ENCODE measurements at places on chromosomes 6 and 20.

DNA sequence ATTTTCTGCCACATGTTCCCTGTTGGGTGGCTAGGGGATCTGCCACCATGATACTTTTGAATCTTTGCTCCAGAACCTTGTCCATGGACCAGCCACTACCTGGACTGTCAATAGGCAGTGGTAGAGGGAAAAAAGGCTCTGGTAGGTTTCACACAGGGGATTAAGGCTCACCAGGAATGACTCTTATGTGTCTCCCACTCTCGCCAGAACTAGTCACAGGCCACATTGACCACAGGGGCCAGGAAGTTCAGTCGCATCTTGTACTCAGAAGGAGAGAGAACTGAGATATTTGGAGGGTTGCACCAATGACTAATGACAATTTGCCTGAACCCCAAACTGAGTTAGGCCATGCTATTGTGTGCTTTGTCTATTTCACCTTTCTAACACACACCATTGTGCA is 23.6 kb upstream of the APCDD1L start:
- DNase-seq: no peak

DNA sequence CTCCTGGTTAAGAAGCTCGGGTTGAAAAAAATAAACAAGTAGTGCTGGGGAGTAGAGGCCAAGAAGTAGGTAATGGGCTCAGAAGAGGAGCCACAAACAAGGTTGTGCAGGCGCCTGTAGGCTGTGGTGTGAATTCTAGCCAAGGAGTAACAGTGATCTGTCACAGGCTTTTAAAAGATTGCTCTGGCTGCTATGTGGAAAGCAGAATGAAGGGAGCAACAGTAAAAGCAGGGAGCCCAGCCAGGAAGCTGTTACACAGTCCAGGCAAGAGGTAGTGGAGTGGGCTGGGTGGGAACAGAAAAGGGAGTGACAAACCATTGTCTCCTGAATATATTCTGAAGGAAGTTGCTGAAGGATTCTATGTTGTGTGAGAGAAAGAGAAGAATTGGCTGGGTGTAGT is 2.0 kb downstream of the HFE start:
- no peak for DNase-seq

GRCh38 chr6:82331031-82331773 is 32.4 kb upstream of the TPBG start:
- peak; percentile 15 for DNase-seq

- no peak for DNase-seq
Observed at GRCh38 chr6:56399250-56399671, 151.9 kb upstream of the COL21A1 start.

DNA sequence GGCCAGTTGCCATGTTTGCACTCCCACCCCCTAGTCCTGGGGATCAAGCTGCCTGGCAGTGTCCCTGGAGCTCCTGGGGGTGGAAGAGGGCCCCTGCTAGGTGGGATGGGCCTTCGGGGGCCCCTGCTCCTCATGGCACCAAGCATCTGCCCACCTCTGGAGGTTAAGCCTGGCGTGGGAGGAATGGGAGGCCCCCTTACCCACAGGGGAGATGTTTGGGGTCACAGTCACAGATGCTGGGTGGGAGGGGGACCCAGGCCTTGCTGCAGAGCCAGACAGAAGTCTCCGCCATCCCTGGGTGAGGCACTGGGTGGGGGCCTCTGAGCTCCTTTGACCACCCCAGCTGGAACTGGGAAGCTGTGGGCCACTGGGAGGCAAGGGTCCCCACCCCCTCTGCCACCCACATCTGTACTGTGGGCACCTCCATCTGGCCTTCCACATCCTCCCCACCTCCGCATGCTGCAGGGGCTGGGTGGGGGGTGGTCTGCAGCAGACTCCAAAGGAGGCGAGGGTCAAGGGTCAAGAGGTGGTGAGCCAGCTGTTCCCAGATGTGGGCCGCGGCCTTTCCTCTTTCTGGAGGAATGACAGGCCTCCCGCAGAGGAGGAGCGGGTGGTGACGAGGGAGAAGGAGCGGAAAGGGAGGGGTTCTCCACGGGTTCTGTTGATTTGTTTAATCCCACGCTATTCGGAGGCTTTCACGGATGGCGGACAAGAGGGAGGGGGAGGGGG is 41.5 kb downstream of the YTHDF1 start:
- no peak for DNase-seq

- no peak for DNase-seq
Observed at GRCh38 chr6:90361174-90361573, 64.5 kb upstream of the BACH2 start.

DNA sequence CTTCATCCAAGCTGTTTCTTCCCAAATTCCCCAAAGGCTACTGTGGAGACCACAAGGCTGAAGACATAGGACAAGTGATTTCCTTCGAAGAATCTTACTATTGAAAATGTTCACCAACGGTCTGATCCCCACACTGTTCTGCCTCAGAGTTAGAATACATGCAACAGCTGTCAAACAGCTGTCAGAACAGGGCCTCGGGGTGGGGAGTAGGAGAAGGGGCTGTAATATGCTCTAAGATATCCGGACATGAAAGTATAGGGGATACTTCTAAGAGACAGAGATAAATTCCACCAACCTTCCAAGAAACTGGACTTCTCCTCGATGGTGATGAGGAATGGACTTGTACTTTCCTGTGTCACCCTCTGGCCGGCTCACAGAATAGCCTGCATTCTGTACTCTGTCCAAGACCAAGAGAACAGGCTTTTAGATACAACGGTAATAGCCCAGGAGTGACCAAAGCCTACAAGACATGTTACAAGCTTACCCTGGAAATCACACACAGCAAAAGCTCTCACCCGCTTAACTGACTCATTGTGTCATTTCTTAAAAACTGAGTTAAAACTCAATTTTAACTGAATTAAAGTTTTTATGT is 69.2 kb upstream of the PTGIS start:
- DNase-seq: no peak

- DNase-seq: no peak
Observed at GRCh38 chr6:45795678-45796077, 220.0 kb downstream of the CLIC5 start.

DNA sequence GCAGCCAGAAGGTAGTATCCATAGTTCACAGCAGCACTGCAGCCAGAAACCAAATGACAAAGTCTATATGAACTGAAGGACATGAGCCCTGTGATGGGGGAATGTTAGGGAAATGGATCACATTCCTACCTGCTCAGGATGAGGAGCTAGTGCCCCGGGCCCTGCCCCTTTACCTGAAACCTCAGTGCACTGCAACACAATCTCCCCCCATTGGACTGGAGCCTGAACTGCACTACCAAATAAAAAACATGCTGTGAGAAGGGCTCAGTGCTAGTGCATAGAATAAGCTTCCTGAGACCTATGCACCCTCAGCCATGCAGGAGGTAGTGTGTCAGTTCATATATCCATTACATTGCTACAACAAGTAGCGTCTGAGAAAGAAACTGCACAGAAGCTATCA is 477.8 kb downstream of the HACE1 start:
- DNase-seq: no peak

DNA sequence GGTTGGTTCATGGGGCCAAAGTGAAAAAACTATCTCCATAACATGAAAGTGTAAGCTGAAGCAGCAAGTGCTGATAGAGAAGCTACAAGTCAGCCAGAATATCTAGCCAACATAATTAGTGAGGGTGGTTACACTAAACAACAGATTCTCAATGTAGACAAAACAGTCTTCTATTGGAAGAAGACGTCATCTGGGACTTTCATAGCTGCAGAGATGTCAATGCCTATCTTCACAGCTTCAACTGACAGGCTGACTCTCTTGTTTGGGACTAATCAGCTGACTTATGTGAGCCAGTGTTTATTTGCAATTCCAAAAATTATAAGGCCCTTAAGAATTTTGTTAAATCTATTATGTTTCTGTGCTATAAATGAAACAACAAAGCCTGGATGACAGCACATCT is 63.2 kb downstream of the GMDS start:
- no peak for DNase-seq

DNA sequence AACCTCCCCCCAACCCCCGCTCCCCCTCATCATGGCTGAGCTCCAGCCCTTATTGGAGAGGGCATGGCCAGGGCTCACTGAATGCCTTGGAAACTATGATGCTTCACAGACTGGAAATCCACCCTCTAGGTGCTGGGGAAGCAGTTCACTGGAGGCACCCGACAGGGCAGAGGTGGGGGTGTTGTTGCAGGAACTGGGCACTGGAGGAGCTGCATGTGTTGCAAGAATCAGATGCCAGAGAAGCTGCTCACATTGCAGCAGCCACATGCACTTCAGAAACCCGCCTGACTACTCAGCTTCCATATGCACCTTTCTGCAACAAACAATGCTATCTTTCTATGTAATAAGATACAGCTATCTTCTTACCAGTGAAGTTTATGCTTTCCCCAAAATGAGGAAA is 7.9 kb upstream of the TBPL1 start:
- DNase-seq: no peak

GRCh38 chr20:15185913-15186312 is 848.5 kb upstream of the FLRT3 start:
- DNase-seq: no peak

GRCh38 chr20:62598761-62599194 is 43.5 kb upstream of the SLCO4A1 start:
- DNase-seq: no peak
